Naive thymus-derived CD8-positive, alpha-beta T cell (primary cell): ENCODE measurements at places on chromosomes 2 and 18. TPM values are rescaled to one million over a fixed set of nuclear protein-coding genes. Genes with fewer than 3 reads are reported as not detected.

Gene BCL11A
- polyA plus RNA-seq: 0.64 TPM

Gene FIGN
- not detected for polyA plus RNA-seq

Gene FBXO41
- 1.8 TPM for polyA plus RNA-seq

Gene ANKRD29
- not detected for polyA plus RNA-seq

Gene TCF23
- not detected for polyA plus RNA-seq

GRCh38 chr2:190507135-190507534, 27.4 kb downstream of the NEMP2 start:
- H3K4me3 ChIP-seq: no peak overlapping the region
- H3K27me3 ChIP-seq: no peaks in the 10 kb centered on the region
- peaks cover 21% of the 10 kb centered on the region for H3K4me1 ChIP-seq
- peaks cover 6% of the 10 kb centered on the region for H3K36me3 ChIP-seq
- peak overlapping the region; percentile 78 for H3K27ac ChIP-seq

GRCh38 chr2:64807417-64807816, 153.7 kb upstream of the SERTAD2 start:
- DNase-seq: no peak
- no peak overlapping the region for H3K27ac ChIP-seq
- peaks cover 13% of the 10 kb centered on the region for H3K4me1 ChIP-seq
- no peaks in the 10 kb centered on the region for H3K36me3 ChIP-seq

GRCh38 chr18:26826656-26827235, 38.8 kb downstream of the AQP4 start:
- no peaks in the 10 kb centered on the region for H3K36me3 ChIP-seq
- no peak for DNase-seq
- no peaks in the 10 kb centered on the region for H3K4me1 ChIP-seq
- no peak overlapping the region for H3K4me3 ChIP-seq

GRCh38 chr2:8576525-8577167, 105.2 kb upstream of the ID2 start:
- H3K27me3 ChIP-seq: peaks cover 13% of the 10 kb centered on the region
- DNase-seq: no peak
- H3K27ac ChIP-seq: no peak overlapping the region
- H3K4me3 ChIP-seq: peak overlapping the region; percentile 63
- peaks cover 60% of the 10 kb centered on the region for H3K4me1 ChIP-seq
